Naive B cell (primary cell): ENCODE measurements at places on chromosomes 3 and 15.

DNA sequence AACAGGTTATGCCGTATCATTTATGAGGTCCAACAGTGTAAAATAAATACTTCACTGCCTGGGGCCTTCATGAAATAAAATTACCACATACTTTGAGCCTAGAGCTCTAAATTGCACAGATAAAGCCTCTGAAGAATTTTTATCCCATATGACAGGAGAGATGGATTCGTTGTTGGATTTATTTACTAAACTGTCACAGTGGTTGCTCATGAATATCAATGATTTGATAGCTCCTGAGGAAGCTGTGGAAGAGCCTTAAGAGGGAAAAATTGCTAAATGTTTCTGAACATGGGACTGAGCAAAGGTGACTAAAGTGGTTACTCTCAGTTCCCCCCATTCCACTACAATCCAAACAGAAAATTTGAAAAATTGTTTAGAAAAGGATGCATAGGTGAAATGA lies 558.9 kb upstream of the IL12A start:
- DNase-seq, result no peak

DNA sequence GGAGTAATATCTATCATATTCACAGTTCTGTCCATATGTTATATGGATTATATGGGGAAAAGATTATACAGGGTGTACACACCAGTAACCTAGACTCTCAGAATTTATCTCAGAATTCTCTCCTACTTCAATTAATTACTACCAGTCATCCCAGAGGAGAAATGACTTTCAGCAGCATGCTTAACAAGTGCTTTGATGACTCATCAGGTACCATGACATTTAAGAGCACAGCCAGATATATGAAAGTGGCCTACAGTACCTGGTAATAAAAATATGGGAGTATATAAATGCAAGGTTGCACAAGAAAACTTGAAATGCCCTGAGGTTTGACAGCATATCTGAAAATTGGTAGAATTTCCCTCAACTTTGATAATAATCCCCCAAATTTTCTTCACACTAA lies 1273.0 kb downstream of the OTOL1 start:
- DNase-seq, result no peak

DNA sequence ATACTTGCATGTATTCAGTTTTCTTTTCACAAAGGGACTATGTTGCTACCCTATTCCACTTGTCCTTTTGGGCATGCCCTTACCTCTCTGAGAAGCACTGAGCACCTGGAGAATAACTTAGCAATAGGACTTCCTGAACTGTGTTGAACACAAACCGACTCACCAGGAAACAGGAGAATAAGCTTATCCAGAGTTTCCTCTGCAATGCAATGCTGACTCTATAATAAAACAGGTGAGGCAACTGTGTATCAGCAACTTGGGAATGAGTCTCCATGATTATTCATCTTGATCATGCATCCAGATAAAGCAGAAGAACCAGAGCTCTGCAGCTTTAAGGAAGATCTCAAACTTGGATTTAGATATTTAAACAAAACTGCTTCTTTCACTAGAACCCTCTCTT lies 806.5 kb downstream of the IGSF11 start:
- DNase-seq, result no peak

GRCh38 chr3:134908271-134908670 lies 113.2 kb downstream of the EPHB1 start:
- DNase-seq, result no peak

GRCh38 chr15:60362321-60363086 lies 35.3 kb downstream of the ANXA2 start:
- no peak for DNase-seq

DNA sequence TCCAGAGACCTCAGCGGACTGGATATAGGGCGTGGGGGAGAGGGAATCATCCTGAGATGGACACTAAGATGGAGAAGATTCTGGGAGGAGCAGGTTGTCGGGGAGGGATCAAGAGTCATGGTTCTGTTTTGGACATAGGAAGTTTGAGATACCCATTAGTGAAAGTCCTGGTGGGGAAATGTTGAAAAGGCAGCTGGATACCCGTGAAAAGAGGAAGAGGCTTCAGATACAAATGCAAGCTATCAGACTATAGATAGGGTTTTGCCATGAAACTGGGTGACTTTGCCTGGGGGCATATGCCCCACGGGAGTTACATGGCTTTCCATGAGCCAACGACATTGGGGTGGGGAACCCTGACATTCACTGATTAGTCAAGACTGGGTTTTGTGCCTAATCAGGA lies 1.1 kb upstream of the GPR62 start:
- DNase-seq, result no peak

DNA sequence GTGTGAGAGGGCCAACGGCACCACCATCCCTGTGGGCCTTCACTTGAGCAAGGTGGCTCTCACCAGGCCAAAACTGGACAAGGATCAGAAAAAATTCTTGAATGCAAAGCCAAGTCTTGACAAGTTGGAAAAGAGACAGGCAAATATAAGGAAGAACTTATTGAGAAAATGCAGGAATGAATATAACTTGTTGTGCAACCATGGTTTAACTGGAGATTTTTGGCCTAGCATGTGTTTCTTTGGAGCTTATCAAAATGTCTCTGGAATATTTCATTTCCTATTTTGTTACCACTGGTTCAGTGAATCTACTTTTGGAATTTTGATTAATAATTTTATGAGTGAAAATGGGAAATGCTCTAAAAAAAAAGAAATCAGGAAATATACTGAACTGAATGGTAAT lies 42.5 kb downstream of the MCTP2 start:
- no peak for DNase-seq

- no peak for DNase-seq
Observed at GRCh38 chr15:49731187-49732099, 110.6 kb downstream of the DTWD1 start.

GRCh38 chr3:83513677-83514076 lies 1445.1 kb upstream of the CADM2 start:
- DNase-seq, result no peak

DNA sequence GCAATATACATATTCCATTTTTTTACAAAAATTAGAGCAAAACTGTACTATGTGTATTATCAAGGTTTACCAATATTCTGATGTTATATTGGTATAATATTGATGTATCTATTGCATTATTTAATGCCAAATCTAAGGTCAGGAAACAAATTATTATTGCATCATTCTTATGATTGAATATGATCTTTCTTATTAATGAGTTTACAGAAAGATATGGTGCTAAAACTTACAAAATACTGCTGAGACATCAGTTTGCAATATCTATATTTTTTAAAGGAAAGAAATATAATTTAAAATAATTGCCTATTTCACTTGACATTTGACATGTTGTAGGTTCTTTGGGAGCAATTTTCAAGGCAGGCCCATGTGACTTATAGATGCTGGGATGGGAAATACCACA lies 357.6 kb downstream of the NLGN1 start:
- no peak for DNase-seq

GRCh38 chr15:88834211-88834812 lies 31.1 kb downstream of the ACAN start:
- DNase-seq, result no peak

DNA sequence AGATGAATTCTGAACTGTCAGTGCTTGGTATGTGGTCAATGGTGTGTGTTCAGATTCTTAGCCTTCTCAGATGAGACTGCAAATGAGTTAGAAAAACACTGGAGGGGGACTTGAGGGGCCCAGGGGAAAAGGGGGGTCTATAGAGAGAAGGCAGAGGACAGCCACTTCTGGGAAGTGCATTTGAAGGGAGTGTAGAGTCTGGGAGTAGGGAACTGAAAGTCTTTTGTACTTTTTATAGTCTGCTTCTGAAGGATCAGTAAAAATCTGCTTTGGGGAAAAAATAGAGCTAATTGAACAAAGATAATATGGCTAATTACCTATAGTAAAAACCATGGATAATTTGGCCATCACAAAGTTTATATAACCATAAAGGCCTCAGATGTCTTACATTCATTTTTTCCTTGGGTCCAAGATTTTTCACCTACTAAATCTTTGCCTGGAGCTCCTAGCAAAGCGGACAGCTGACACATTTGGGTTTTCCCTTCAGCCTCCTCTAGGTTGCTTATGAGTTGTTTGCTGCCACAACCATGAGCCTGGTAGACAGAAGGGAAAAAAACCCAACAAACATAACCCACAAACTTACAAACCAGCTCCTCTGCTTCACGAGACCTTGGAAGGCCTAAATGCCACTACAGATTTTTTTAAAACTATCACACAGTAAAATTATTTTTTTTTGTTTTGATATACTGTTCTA lies 48.8 kb downstream of the CD86 start:
- DNase-seq, result no peak

DNA sequence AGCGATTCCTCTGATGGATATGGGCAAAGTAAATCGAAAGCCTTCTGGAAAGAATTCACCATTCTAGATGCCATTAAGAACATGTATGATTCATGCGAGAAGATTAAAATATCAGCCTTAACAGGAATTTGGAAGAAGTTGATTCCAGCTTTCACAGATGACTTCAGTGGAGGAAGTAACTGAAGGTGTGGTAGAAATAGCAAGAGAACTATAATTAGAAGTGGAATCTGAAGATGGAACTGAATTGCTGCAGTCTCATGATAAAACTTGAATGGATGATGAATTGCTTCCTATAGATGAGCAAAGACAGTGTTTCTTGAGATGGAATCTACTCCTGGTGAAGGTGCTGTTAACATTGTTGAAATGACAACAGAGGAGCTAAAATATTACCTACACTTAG lies 30.1 kb upstream of the TBC1D23 start:
- DNase-seq, result no peak

DNA sequence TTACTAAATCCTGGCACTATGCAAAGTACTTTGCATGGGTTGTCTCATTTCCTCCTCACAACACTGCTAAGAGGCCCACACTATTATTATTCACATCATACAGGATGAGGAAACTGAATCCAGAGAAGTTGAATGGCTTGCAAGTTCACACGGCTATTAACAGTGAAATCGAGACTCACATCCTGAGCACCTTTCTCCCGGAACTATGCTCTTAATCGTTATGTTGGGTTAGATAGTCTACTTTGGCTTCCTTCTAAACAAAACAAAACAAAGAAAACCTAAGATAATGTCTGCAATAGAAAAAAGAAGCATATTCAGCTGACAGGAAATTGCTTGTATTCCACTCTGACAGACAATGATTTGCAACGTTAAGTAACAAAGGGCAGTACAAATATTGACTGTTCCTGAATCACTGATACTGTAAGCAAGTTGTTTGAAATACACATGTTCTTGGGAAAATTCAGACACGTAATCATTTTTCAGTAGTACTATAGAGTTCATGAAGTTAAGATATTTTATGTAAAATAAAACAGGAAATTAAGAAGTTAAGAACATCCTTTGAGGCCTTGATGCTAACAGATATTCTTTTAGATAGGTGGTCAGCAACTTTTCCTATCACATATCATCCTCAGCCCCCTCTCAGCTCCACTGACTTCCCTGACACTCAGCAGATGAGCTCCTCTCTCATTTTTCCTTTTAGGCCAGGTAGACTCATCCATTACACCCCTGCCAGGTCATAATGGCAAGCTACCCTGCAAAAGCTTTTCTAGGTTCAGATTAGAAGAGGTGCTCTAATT lies 40.7 kb downstream of the C2CD4B start:
- DNase-seq, result no peak
